ENCODE measurements at places on chromosomes 7 and 10.

- no peak for DNase-seq
Measured at GRCh38 chr7:43735802-43736603, 6.7 kb upstream of the COA1 start.

GRCh38 chr10:78366663-78367411, 333.2 kb downstream of the RPS24 start:
- no peak for DNase-seq

- DNase-seq: no peak
Measured at GRCh38 chr7:100013328-100013676, 2.1 kb upstream of the ZKSCAN1 start.

- DNase-seq: no peak
Measured at GRCh38 chr10:129659508-129660268, 192.6 kb downstream of the MGMT start.

DNA sequence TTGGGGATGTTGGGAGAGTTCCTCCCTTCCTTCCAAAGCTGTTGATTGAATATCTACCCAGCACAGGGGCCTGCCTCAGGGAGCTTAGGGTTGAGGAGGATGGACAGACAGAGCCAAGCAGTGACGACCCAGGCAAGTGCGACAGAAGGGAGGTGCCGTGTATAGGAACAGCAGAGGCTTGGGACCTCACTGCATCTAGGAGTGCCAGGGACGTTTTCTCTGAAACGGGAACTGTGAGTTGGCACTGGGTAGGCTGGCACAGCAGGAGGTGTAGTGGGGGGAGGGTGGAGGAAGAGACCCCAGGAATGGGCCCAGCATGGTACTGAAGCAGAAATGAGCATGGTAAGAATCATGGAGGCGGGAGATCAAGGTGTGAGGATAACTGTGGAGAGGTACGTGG, 55.3 kb upstream of the MGMT start:
- DNase-seq: no peak

DNA sequence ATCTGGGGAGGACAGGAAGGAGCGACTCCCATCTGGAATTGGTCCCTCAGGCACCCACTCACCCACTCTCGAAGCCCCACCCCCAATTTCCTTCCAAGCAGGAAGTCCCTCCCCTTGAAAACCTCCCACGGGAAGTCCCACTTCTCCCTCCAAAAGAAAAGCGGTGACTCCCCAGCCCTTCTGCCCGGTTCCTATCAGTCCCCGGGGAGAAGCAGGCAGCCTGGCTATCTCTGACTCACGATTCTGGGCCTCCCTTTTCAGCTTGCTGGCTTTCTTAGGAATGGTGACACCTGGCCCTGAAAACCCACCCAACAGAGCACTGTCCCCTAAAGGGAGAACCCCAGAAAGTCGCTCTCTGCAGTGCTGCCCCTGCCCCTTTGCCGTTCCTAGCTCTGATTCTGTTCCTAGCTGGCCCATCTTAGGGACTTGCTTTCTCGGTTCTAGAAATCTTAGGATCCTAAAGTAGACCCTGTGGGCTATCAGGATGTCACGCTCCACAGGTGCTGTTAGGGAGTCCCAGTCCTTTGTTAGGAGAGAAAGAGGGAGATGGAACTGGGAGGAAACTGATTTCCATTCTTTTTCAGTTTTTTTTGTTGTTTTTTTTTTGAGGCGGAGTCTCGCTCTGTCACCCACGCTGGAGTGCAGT, 6.0 kb downstream of the TSC22D4 start:
- no peak for DNase-seq

DNA sequence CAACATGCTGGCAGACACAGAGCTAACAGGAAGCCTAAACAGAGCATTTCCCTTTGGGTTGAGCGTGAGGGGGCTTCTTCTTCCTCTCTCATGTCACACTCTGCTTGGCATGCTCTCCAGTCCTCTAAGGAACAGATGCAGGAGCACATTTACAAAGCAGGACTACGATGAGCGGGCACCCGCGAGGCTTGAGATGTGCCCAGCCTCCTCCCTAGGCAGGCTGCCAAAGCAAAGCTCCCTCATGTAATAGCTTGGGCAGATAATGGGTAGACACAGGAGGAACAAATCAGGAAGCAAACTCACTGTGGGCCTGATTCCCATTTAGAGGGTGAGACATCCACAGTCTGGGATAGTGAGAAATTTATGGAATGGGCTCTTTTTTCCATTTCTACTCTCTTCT, 519.1 kb downstream of the NRG3 start:
- DNase-seq: no peak

DNA sequence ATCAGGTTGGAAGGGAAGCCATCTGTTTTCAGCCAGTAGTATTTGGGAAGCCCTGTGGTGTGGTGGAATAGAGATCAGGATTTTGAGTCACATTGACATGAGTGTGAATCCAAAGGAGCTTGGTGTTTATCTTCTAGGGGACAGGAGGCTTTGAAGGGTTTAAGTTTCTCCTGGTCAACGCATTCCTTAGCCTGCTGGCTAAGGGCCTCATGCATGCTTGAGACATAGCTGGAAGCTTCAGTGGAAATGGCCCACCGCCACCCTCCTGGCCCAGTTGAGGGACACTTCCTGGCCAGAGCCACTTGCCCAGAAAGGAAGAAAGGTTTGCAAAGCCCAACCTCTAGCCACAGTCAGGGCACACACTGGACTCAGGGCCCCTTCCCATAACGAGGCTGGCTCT, 70.9 kb downstream of the CDK1 start:
- no peak for DNase-seq

DNA sequence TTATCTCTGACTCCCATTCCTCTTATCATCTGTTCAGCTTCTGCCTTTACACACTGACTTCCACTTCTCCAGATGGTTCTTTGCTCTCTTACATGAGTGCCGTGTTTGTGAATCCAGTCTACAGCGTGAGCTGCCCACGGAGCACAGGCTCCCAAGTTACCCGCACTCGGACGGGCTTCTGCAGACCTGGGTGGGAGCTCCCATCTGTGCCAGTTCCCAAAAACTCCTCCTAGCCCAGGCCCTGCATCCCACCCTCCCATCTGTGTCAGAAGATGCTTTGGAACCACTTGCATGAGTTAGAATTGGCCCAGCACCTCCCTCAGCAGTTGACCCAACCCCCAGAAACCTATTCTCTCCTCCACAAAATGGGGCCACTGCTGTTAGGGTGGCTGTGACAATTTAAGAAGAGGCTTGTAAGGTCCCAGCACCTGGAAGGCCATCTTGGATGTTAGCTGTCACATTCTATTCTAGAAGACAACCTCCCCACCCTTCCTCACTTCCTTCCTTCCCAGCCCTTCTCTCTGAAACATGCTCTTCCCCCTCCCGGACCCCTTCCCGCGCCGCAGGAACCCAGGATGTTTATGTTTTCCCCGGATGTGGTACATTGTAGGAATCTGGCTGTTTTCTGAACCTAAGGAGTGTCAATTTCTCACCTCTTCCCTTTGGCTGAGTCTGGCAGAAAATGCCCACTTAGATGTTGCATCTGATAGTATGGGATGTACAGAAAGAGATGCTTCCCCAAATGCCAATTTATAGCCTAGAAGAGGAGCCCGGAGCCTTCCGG, 79.2 kb downstream of the CCDC3 start:
- DNase-seq: no peak

Measured in stimulated activated CD8-positive, alpha-beta memory T cell treated with anti-CD3 and anti-CD28 coated beads, Interleukin-4, amount 100 ng/mL, for 1 hour (primary cell).